Naive thymus-derived CD8-positive, alpha-beta T cell (primary cell): ENCODE measurements at places on chromosomes 4 and X.

DNA sequence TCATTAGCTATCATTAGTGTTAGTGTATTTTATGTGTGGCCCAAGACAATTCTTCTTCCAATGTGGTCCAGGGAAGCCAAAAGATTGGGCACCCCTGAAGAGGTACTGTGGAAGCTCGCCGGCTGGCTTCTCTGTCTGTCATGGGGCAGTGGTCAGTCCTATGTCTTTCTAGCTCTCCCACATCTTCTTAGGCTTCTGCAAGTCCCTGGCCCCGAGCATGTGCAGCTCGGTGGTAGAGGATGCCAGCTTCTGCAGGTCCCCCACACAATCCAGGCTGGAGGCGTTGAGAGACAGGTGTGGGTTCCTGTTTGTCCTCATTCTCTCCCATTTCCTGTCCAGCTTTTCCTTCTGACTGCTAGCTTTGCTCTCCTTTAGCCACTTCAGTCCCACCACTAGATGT lies 134.1 kb upstream of the NALF2 start:
- peaks cover 8% of the 10 kb centered on the region for H3K27me3 ChIP-seq
- no peak overlapping the region for H3K4me3 ChIP-seq
- H3K4me1 ChIP-seq: no peaks in the 10 kb centered on the region
- H3K27ac ChIP-seq: no peak overlapping the region

GRCh38 chrX:149799095-149799714 lies 17.5 kb downstream of the MAGEA9 start:
- no peak overlapping the region for H3K27ac ChIP-seq
- H3K4me3 ChIP-seq: no peak overlapping the region
- peaks cover 25% of the 10 kb centered on the region for H3K4me1 ChIP-seq

DNA sequence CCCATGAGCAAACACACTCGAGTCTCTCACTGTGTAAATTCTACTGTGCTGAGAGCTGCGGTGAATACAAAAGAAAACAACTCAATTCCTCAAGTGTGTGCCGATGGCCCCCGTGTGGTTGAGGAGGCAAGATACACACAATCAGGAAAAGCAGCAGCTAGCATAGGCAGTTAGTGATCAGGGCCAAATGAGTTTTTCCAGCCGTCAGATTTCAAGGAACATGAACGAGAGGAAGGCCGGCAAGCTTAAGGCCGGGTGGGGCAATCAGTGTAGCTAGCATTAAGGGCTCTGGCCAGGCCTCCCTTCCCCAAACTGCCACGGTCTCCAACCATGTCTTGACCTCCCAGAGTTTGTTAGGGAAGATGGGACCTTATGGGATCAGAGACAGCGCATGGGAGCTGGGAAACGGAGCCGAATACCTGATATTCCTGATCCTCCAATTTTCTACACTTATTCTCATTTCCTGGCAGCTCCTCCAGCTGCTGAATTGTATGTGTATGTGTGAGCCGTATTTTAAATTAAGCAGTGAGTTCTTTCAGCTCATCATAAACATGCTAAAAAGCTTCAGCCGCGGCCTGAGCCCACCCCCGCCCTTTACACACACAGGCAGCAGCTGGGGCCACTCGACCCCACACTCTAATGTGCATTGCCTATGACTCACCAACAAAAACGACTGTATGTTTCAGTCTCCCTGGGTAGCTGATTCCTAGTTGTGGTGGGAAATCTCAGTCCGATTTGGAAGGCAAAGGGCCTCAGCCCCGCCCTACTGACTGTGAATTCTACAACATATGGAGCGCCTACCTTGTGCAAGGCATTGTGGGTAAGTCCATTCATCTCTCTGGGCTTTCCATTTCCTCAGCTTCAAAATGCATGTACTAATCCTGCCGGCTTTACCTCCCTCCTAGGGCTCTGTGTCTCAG lies 59.9 kb downstream of the RTL9 start:
- H3K27me3 ChIP-seq: no peaks in the 10 kb centered on the region
- no peak for DNase-seq
- H3K4me3 ChIP-seq: no peak overlapping the region
- no peaks in the 10 kb centered on the region for H3K36me3 ChIP-seq

DNA sequence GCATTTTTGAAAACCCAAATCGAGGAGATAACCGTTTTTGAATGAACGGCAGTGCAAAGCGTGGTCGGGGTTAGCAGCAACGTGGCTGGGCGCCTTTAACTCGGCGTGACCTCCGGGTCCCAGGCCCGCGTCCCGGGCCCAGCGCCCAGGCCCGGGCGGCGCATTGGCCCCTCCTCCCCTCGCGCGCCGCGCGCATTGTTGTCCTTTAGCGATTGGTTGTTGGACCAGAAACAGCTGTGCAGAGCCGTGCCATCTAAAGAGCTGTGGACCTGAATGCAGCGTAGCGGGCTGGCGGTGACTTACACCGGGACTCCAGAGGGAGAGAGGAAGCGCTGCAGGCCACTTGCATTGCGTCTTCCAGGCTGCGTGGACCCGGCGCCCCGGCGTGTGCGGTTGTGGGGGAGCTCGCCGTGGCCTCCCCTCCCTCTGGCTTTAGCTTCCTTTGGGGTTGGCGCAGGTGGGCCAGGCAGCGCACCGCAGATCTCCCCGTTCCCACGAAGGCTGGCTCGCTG lies at the start of gene STOX2:
STOX2 (plus strand) TSS at position 227 of the 512 bp plus-strand sequence. CDS start 1,484 bp downstream, outside the sequence.
- no peak for DNase-seq
- no peaks in the 10 kb centered on the region for H3K36me3 ChIP-seq
- H3K4me1 ChIP-seq: peaks cover 2% of the 10 kb centered on the region
- H3K27ac ChIP-seq: no peak within 1 kb of the TSS
- H3K4me3 ChIP-seq: no peak within 1 kb of the TSS

DNA sequence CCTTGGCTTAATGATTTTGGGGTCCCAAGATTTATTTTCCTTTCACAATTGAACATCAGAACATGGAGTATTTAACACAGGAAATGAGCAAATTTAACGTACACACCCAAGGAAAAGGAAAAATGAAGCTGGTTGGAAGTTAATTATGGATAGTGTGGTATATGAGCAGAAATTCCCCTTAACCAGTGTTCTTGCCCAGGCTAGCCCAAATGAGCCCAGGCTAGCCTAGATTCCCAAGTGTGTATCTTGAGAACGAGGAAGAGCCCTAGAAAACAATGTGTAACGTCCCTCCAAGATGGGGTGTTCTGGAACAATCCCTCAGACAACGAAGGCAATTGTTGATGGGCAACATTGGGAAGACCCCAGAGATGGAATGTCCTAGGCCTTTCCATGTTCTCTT lies 33.7 kb downstream of the XG start:
- H3K36me3 ChIP-seq: no peaks in the 10 kb centered on the region
- H3K4me1 ChIP-seq: no peaks in the 10 kb centered on the region
- H3K27ac ChIP-seq: no peak overlapping the region
- no peaks in the 10 kb centered on the region for H3K27me3 ChIP-seq
- DNase-seq: no peak
